ENCODE measurements at places on chromosomes 4 and X.

GRCh38 chr4:153528705-153529485, 62.7 kb downstream of the TMEM131L start:
- no peak for DNase-seq

DNA sequence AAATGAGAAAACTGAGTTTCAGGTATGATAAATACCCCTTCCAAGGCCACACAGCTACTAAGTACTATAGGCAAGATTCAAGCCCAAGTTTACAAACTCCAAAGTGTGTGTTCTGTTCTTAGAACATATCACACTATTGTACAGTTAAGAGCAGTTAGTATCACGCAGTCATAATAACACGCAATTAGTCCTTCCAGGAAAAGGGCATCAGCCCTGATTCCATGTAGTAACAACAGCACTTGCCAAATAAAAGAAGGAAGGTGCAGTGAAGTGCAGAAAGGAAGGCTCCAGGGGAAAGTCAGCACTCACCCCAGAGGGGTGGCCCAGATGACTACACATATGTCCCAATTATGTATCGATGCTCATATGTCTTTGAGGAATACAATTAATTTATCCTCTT, 4.4 kb downstream of the TASL start:
- DNase-seq, result no peak

GRCh38 chr4:183412821-183413220, 31.6 kb upstream of the CDKN2AIP start:
- DNase-seq, result no peak

GRCh38 chr4:158788516-158788915, 19.7 kb downstream of the FNIP2 start:
- DNase-seq, result no peak

GRCh38 chrX:22135171-22135711, 103.1 kb downstream of the PHEX start:
- no peak for DNase-seq

- DNase-seq, result no peak
These were observed 7.9 kb upstream of the SERTM2 start for GRCh38 chrX:111503485-111503993.

GRCh38 chrX:15405846-15406245, 21.6 kb upstream of the VEGFD start:
- no peak for DNase-seq

GRCh38 chrX:72128881-72129280, 2.8 kb downstream of the RTL5 start:
- DNase-seq, result no peak

DNA sequence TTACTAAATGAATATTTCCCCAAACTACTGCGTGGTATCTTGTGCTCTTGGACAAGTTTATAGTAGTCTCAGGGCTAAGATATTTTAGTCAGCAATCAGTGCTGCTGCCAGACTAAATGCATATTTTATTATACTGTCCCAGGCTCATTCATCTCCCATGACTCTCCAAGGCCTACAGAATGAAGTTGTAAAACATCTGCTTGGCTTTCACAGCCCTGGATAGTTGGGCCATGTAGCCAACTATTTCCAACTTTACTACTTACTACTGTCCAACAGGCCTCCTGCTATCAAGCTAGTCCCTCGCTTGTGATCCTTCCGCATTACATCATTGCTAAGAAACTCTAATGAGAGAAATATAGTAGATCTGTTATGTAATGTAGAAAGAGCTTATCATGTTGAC, 31.4 kb downstream of the MAGEB16 start:
- no peak for DNase-seq

DNA sequence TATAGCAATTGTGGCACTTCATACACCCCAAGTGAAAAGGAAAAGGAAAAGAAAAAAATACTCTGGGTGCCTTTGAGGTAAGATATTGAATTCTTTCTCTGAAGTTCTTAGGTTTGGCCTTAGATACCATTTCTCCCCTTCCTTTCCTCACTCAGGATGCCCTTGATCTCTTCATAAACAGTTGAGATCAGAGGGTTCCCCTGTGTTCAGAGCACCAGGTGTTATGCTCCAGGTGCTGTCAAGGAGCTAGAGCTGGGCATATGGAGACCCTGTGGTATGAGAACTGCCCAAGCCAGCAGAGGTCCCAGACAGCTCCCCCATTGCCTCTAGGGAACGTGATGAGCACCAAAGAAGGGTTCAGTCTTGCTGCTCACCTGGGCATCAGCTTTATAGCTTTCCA, 17.1 kb upstream of the CD40LG start:
- DNase-seq, result no peak

DNA sequence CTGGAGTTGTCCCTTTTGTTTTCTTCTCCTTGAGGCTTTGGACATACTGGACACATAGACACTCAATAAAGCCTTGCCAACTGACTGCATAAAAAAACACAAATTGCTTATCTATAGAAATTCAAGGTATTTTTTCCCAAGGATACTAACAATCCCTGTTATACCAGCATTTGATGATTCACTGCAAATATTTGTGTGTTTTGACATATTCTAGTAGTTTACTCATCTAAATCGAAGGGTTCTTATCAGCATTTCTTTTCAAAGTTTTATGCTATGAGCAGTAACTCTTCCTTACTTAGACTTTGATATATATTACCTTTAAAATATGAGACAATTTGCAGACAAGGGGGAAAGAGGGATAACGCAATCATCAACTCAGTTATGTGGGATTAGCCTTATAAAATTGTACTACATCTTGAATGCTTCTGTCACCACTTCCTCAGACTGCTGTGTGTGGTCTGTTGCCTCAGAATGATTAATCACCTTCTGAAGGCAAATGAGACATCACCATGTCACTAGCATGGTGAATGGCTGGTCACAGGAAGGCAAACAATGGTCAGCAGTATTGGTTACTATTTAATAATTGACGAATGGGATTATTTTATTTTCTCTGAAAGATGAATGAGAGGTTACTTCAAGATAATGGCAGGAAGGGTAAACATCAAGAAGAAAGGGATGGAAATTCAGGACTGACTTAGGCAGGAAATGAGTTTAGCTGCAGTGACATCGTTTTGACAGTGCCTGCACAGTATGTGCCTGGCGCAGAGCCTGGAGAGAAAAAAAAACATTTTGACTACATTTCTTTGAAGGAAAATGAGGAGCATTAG, 544.3 kb upstream of the CNKSR2 start:
- DNase-seq, result no peak

- DNase-seq, result no peak
These were observed 2.5 kb downstream of the CXCL1 start for GRCh38 chr4:73871511-73872310.

- DNase-seq, result no peak
These were observed 145.5 kb downstream of the PCDH7 start for GRCh38 chr4:30865691-30866090.
